Activated CD8-positive, alpha-beta memory T cell treated with anti-CD3 and anti-CD28 coated beads for 1 hour (primary cell): ENCODE measurements at places on chromosomes 7 and 10.
A peak's percentile ranks its signal among the peaks of the same experiment; 100 is the strongest.

DNA sequence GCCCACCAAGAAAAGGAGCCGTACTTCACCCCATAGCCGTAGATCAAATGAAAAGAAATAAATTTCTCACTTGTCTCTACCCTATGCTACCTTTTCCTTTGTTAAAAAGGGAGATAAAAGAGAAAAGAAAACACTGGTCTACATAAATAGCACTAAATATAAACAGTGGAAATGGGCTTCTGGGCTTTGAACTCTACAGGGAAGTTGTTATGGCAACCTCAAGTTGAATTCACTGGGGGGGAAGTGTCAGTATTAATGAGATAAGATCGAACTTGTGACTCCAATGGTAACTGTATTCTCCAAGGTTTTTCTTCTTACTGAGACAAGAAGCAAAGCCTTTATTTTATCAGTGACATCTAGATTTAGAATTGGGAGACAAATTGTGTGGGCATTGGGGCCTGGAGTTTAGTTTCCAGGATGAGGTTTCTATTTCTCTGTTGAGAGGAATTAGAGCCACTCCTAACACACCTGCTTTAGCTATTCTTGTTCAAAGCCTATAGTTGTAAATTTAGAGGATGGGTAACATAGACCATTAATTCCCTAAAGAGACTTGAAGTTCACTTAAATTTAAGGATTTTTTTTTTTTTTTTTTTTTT, 604.3 kb upstream of the GALNT17 start:
- no peak for DNase-seq

GRCh38 chr10:7092603-7093002, 318.2 kb downstream of the SFMBT2 start:
- no peak for DNase-seq

- DNase-seq: peak; percentile 47
These were observed 65.3 kb downstream of the PDIA4 start for GRCh38 chr7:148962823-148963582.

DNA sequence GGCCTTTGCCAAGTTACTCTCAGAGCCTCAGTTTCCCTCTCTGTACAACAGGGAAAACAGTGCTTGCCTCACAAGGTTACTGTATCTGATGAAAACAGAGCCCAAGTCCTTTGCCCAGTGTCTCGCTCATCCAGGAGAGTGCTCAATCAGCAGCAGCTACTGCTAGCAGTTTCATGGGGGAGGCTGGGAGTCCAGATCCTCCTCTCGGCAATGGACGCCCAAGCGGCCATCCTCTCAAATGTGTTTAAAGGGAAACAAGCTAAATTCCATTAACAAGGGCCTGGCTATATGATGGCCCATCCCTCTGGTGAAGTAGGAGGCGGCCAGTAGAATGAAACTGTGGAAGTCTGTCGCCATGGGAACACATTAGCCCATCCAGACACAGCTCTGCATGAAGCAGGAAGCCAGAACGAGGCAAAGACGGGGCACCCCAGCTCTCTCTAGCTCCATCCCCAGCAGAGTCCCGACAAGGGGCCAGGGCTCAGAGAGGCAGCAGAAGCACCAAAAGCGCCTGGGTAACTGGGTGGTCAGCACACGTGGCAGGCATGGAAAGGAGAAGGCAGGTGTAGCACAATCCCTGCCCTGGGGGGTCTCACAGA, 35.2 kb downstream of the FAM53B start:
- DNase-seq: no peak

DNA sequence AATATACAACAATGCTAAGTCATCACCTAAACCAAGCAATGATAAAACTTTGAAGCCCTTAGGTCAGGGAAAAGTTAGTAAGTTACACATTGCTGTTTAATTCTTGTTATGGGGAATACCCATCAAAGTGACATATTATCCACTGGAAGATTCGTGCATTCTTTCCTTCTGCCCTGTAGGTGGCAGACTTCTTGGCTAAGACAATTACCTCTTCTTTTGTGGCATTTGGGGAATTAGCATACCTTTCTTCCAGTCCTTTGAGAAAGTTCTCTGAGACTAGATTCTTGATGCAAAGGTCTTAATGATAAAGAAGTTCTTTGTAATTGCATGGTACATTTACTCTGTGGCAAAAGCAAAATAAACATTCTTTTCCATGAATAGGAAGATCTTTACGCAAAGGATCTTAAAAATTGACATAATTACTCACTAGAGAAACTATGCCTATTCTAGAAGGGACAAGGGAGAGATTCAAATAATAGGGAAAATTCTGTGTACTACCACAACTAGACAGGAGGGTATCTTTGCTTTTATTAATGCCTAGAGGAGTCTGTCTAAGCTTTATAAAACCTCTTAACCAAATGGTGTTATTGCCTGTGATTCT, 395.9 kb downstream of the GRM8 start:
- no peak for DNase-seq

GRCh38 chr10:28922127-28922526, 244.8 kb downstream of the BAMBI start:
- DNase-seq: no peak

- DNase-seq: no peak
These were observed 33.7 kb downstream of the STAMBPL1 start for GRCh38 chr10:88913788-88914187.
